ENCODE measurements at places on chromosomes 3 and 15. TPM values are rescaled to one million over a fixed set of nuclear protein-coding genes. Genes with fewer than 3 reads are reported as not detected.

GRCh38 chr3:187039100-187039722 lies 100.1 kb downstream of the RPL39L start:
- DNase-seq, result no peak

- no peak for DNase-seq
Measured at GRCh38 chr3:116920826-116921610, 211.4 kb downstream of the TUSC7 start.

DNA sequence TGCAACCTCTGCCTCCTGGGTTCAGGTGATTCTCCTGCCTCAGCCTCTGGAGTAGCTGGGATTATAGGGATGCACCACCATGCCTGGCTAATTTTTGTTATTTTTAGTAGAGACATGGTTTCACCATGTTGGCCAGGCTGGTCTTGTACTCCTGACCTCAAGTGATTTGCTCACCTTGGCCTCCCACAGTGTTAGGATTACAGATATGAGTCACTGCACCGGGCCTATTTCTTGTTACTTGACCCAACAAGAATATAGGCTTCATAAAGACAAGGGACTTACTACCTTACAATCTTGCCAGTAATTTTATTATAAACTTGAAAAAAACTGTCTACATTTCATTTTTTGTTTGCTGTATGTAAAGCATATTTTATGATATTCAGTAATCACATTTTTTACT lies 21.4 kb upstream of the ZBTB47 start:
- no peak for DNase-seq

- DNase-seq, result no peak
Measured at GRCh38 chr3:140724856-140725812, 47.3 kb downstream of the TRIM42 start.

DNA sequence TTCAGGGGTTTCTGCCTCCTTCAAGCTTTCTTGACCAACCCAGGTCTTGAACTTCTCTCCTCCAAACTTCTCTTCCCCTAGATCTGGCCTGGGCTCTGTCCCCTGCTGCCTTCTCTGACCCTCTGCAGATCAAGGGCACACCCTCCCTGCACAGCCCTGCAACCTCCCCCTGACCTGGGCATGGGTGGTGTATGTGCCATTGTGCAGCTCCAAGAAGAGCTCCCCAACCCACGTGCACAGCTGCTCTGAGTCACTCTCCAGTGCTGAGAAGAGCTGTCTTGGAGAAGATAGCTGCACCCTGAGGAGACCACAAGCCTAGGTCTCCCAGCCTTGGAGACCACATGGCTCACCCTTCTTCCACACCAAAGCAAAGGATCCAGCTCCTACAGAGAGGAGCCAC lies 8.0 kb downstream of the MAN2C1 start:
- no peak for DNase-seq

DNA sequence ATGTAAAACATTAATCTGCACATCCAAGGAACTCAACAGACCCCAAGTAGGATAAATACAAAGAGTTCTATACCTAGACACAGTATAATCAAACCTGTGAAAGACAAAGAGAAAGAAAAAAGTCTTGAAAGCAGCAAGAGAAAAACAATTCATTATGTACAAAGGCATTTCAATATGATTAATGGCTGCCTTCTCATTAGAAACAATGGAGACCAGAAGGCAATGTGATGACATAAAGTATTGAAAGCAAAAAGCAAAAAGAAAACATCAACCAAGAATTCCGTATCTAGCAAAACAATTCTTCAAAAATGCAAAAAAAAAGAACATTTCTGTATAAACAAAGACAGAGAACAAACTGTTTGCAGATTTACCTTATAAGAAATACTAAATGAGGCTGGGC lies 81.1 kb downstream of the XXYLT1 start:
- DNase-seq, result no peak

DNA sequence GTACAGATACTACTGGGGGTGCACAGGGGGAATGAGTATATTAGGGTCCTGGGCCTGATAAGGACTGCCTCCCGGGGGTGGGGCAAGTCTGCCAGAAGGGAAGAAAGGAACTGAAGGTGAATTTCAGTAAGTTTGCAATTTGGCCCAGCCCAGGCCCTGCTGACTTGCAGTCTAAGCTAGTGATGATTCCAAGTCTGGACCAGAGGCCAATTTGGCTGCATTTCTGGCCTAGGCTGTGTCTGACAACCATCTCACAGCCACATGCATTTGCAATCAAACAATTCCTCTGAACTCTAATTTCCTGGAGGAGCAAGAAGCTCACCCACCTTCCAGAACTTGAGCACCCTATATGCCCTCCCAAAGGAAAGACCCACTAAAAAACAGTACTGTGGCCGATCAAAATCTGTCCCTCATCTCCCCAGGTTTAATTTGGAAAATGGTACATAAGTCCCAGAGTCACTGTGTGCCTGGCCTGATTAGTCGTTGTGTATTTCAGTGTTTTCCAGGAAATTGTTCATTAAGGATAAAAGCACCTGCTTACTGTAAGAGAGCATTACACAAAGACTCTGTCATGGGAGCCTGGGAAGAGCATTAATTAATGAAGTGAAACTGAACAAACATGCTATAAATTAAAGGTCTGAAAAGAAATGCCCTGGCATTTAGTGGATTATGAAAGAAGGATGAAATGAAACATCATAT lies 114.5 kb downstream of the MEGF11 start:
- no peak for DNase-seq

GRCh38 chr3:189365609-189366564 lies 194.1 kb downstream of the TPRG1 start:
- no peak for DNase-seq

- DNase-seq, result no peak
Measured at GRCh38 chr15:75070674-75071073, 47.3 kb downstream of the PPCDC start.

- no peak for DNase-seq
Measured at GRCh38 chr3:85570819-85571218, 612.0 kb downstream of the CADM2 start.

GRCh38 chr3:172276103-172276502 lies 172.2 kb downstream of the GHSR start:
- DNase-seq, result no peak

DNA sequence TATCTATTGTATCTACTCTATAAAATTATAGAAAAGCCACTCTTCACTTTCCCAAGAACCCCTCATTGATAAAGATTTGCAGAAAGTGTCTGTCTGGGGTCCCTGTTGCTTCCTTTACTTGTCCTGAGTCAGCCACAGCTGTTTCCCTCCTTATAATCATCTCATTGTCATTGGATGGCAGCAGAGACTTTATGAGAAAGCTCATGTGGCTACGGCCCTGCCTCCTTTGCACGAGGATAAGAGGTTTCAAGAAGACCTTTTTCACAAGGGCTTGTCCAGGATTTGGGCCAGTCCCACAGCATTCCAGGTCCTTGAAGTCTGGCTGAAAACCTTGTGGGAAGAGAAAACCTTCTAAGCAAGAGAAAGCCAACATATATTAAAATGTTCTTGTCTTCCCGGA lies 41.9 kb upstream of the THBS1 start:
- no peak for DNase-seq

DNA sequence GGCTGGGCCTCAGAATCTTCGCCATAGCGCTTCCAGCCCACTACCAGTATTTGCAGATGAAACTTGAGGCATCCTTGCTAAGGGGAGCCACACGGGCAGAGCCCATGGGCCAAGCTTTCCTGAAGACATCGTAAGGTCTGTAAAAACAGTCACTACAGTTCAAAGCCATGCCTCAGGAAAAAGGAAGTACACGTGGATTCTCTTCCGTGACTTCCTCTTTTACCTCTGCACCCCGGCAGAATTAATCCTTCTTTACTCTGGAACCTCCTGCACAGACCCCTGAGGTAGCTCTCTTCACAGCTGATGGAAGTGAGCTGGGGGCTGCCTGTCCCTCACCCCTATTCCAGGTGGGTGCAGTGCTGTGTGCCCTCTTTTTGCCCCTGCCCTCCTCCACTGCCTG lies 129.2 kb downstream of the CHDH start:
- DNase-seq, result no peak

DNA sequence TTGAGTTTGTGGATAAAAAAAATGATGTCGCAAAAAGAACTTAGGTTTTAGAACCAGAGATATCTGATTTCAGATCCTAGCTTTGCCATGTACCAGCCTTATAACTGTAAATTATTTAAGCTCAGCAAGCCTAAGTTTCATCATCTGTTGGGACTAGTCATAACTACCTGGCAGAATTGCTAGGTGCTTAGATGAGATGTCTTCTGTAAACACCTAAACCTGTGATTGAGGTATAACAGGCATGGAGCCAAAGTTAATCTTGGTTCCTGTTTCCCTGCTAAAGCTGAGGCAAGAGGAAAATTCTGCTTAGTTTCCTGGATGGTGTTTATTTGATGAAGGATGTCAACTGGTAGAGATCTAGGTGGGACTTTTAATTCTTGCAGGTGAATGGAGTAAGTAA lies 331.3 kb upstream of the RBMS3 start:
- no peak for DNase-seq

Gene TNFAIP8L3
- not detected for total RNA-seq

Gene ZXDC
- 63.2 TPM for total RNA-seq

Gene MEF2A
- total RNA-seq, result 37.4 TPM

Gene SLC6A1
- not detected for total RNA-seq

Gene YEATS2
- total RNA-seq, result 25.5 TPM

Gene PRR20G
- total RNA-seq, result not detected
